ENCODE measurements at places on chromosomes 5 and 9.

DNA sequence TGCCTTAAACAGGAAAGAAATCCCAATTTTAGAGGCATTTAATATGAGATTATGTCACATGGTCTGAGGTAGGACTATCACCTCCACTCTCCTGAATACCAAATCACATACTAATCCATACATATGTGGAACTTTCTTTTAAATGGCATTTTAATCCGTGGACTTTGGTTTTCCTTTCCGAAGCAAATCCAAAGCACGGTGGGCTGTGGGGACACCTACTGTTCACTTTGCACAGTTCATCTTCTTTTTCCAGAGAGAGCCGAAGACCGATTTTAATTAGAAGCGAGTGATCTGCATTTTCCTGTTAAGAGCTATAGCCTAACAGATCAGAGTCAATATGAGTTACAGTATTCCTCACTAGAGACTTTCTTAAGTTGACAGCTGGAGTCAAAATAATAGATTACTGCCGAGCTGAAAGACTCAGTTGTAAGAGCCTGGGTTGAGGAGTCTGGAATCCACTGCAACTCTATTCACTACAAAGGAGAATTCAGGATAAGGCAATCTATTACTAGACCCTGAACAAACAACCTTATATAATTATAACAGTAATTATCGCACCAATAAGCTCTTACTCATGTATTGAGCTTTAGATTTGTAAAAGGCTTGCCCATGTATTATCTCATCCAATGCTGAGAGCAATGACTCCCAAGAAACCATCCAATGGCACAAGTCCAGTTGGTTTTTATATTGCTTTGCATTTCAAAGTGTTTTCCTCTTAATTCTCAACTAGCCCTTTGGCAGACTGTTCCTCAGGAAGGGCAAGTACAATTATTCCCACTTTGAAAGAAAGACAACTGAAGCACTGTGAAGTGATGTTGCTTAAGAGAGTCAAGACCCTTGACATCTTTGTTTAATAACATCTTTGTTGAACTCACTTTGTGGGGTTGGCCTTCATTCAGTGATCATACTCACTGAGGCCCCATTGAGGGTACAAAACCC lies 144.7 kb downstream of the TRPM6 start:
- no peak for DNase-seq

DNA sequence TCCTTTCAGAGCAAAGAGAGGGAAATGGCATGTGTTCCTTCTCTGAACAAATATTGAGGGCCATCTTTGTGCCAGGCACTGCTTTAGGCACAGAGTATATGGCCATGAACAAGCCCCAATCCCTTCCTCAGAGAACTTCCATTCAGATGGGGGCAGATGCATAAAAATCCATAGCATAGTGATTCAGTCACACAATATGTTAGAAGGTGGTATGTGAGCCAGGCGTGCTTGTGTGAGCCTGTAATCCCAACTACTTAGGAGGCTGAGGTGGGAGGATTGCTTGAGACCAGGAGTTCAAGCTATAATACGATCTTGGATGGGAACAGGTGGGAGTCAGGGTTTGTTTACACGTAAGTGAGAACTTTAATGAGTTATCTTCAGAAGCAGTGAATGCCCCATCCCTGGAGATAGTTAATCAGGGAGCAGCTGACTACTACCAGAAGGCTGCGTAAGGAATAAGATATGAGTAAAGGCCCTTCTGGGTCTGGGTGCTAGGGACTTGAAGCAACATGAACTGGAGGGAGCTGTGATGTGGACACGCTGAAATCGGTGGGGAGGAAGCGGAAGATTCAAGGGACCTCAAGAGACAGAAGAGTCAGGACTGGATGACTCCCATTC lies 27.1 kb downstream of the NANS start:
- DNase-seq, result no peak

GRCh38 chr9:127976498-127976897 lies 4.3 kb downstream of the EEIG1 start:
- DNase-seq, result no peak

- DNase-seq, result no peak
These were observed 68.1 kb downstream of the ARL15 start for GRCh38 chr5:54242297-54242696.

DNA sequence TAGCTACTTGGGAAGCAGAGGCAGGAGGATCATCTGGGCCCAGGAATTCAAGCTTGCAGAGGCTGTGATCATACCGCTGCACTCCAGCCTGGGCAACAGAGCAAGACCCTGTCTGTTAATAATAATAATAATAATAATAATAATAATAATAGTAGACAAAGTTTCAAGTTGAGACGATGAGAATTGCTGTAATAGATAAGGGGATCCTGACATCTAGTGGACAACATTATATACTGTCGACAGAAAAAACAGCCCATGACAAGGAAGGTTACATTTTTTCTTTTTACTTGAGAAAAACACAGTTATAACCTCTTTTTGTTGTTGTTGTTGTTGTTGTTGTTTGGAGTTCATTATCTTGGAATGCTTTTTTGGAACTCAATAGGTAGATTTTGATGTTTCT lies 35.3 kb downstream of the NDFIP1 start:
- peak; percentile 21 for DNase-seq

DNA sequence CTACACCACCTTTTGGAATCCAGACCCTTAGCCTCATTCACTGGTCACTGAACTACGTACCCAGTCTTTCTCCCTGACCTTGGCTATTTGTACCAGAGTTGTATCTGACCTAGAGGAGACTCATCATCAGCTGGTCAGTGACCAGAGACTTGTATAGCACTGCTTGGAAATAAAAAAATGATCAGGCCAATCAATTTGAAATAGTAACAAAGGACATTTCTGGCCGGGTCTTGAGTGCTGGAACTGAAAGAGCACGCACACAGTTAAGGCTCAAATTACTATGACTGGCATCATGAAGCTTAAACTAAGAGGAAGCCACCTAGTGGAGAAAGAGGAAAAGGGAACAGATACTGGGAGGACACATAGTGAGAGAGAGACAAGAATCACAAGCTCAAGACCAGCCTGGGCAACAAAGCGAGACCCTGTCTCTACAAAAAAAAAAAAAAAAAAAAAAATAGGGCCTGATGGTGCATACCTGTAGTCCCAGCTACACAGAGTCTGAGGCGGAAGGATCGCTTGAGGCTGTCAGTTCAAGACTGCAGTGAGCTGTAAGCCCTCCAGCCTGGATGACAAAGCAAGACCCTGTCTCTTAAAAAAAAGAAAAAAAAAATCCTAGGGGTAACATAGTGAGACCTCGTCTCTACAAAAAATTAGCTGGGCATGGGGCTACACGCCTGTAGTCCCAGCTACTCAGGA lies 12.8 kb upstream of the SRP19 start:
- DNase-seq, result peak; percentile 46

DNA sequence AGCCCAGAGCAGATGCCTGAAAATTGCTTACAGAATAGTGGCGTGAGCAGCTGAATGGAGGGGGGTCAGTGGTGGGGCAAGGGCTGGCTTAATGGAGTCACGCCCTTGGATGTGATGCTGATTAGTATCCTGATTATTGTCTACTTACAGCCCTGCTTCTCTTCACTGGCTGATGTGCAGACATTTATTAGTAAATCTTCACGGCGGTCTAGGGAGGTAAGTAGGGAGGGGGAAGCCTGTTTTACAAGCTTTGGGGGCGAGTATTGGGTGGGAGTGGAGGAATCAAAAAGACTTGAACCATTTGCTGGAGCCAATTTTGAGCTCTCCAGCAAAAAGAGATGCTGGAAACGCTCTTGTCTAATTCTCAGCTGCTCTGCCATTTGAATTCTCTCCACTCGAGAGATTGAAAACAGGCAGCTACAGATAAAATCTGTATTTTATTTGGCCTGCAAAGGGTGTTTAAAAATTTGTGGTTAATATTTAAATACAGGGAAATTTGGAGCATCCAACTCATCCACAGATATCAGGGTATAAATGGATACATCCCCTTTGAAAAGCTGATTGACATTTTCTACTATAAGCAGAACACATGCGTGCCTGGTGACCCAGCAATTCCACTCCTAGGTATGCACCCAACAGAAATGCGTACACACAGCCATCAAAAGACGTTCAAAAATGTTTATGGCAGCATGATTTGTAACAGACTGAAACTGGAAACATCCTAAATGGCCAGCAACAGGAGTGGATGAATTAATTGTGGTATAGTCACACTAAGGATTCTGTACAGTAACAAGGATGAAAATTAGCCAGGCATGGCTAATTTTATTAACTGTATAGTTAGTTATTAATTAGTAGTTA lies 19.5 kb upstream of the ALDH1B1 start:
- DNase-seq, result no peak

GRCh38 chr9:73138516-73138915 lies 13.1 kb upstream of the ANXA1 start:
- DNase-seq, result no peak

DNA sequence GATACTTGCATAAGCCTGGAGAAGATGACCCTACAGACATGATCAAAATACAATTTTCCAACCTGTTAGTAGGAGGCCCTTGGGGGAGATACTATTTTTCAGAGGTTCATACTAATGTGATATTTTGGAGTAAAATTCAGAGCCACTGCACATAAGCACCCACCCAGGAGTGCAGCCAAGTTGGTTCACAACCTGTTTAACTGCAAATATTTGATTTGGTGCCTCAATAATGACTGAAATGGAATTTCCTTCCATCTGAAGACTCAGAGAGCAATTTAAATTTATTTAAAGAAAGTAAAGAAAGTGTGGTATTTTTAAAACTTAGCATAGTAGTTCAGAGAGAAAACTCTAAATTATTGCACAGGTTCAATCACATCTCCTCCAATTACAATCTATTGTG lies 77.5 kb upstream of the FBN2 start:
- no peak for DNase-seq

DNA sequence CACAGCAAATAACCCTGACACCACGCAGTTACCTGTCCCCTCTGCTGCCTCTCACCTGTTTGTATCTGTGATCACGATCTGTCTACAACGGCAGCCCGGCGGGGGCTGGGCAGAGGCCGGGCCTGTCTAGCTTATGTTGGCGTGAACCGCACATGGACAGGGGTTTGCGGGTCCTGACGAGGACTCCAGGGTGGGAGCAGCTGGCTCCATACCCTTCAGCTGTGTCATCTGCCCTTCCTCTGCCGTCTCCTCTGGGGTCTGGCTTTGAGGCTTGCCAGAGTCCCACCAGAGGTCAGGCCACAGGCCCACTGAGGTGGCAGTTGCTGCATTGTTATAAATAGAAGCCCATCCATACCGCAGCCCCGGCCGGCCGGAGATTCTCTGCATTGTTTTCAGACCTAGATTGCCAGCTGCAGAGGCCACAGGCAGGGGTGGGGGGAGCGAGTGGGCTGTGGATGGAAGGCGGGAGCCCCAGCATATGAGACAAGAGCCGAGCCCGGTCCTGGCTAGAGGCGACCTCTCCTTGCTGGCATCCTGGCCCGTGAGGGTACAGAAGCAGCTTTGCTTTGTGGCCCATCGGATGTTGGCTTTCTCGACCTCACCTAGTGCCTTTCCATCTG lies 37.8 kb downstream of the FAM78A start:
- DNase-seq, result no peak

- DNase-seq, result no peak
These were observed 24.6 kb downstream of the LPAR1 start for GRCh38 chr9:111013707-111014106.

DNA sequence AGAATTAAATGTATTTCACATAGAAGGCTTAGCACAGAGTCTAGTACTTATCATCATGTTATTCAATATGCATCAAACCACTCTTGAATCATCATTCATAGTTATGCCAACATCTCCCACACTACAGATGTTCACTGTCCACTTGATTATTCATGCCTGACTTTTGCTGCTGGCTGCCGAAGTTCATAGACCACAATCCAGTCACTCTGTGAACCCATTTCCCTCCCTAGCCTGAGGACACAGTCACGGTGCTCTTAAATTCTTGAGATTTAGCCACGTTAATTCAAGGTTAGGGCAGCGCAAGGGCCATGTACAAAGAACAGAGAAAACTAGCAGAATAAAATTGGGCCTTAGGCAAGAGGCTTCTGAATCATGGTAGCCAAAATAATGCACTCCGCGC lies 32.4 kb downstream of the ABCA1 start:
- no peak for DNase-seq

DNA sequence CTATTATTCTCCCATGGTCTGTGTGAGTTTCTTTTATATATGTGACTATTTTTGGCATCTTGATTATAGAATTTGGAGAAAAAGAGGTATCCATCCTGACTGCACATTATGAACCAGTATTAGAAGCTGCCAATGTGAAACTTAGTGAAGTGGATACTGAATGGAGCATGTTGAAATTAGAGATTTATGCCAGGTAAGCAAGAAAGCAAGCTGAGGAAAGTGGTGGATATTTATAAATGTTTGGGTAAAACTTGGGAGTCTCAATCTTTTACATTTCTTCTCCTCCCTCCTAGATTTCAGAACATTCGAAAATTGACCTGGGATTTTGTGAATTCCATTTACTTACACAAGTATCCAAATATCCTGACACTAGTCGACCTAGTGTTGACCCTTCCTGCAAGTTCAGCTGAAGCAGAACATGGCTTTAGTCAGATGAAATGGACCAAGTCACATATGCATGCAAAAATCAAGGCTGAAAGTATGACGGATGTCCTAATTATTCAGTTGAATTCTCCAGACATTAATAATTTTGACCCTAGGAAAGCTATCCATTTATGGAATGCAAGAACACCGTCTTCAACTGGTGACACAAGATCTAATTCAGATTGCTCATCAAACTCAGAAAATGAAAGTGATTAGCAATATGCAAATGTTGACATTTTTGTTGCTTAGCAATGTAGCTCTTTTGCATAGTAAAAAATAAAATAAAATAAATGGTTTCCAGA lies 66.8 kb upstream of the IL7R start:
- no peak for DNase-seq

All from HTR-8/SVneo (cell line).